ENCODE measurements at places on chromosomes 16 and 17.

- peak; percentile 59 for DNase-seq
These were observed 99.5 kb upstream of the AXIN2 start for GRCh38 chr17:65660947-65661346.

- peak; percentile 53 for DNase-seq
These were observed 721 bp upstream of the SOCS3 start for GRCh38 chr17:78360371-78361224.

DNA sequence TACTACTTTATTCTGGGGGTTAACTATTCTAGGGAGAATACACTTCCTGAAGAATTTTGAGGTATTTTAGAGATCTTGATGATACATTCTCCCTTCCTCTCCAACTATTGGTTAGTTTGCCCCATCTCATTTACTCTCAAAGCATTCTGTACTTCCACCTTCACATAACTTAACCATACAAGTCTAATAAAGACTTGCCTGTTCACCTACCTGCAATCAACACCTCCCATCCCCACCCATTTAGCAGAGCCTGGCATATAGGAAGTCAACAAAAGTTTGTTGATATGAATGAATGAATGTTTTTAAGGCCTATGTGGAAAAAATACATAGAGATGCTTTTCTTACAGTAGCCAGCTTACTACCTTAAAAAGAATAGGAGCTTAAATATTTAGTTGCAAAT lies 50.8 kb downstream of the MYO1D start:
- DNase-seq = no peak

GRCh38 chr16:26645614-26646013 lies 421.1 kb upstream of the C16orf82 start:
- no peak for DNase-seq

- no peak for DNase-seq
These were observed 37.1 kb upstream of the FOXJ1 start for GRCh38 chr17:76178124-76178523.

DNA sequence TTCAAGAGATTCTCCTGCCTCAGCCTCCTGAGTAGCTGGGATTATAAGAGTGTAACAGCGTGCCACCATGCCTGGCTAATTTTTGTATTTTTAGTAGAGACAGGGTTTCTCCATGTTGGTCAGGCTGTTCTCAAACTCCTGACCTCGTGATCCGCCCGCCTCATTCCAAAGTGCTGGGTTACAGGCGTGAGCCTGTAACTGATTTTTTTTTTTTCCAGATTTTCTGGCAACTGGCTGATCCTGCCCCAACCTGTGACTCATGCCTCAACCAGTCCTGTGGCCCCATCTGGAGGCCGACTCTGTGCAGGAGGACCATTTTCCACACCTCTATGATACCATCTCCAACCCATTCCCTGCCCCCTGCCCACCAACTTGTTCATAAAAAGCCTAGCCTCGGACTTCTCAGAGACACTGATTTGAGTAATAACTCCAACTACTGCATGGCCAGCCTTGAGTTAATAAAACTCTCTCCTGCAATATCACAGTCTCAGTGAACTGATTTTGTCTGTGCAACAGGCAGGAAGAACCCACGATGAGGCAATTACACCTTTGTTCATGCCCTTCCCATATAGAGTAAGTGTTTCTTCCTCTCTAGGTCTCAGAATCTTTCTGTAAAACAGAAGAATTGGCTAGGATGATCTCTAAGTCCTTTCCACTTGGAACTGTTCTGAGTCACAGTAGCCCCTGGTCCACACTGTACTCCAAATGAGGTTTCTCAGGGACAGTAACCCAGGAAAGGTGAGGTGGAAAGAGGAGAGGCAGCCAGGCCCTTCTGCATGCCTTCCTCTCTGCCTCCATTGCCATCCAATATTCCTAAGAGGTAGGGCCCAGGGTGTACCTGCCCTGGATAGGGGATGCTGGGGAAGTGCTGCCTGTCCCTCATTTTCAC lies 8.8 kb upstream of the CNOT1 start:
- peak; percentile 79 for DNase-seq

- no peak for DNase-seq
These were observed 109.9 kb downstream of the TANC2 start for GRCh38 chr17:63075969-63076368.

DNA sequence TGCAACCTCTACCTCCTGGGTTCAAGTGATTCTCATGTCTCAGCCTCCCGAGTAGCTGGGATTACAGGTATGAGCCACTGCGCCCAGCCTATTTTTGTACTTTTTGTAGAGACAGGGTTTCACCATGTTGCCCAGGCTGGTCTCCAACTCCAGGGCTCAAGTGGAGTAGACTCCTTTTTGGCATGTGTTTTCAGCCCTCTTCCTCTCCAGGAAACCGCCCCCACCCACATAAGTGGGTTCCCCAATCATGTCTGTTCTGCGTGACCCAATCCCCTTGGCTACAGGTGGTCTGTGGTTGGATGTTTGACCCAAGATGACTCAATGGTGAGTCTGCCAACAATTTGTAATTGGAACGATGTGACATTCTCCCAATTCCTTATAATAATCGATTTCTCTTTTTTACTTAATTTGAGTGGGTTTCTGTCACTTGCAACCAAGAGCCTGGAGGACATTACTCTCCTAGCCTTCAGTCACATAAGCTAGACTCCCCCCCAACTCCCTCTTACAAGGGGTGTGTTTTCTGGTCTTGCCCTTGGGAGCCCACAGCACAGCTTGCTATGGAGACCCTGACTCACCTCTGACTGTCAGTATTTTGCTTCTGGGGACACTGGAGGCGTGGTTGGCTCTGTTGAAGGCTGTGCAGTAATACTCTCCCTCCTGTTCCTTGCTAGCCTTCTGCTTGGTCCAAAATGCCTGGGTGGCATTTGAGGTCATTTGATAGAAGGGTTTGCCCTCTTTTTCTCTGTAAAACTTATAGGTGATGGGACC lies 34.9 kb downstream of the PECAM1 start:
- DNase-seq = no peak

DNA sequence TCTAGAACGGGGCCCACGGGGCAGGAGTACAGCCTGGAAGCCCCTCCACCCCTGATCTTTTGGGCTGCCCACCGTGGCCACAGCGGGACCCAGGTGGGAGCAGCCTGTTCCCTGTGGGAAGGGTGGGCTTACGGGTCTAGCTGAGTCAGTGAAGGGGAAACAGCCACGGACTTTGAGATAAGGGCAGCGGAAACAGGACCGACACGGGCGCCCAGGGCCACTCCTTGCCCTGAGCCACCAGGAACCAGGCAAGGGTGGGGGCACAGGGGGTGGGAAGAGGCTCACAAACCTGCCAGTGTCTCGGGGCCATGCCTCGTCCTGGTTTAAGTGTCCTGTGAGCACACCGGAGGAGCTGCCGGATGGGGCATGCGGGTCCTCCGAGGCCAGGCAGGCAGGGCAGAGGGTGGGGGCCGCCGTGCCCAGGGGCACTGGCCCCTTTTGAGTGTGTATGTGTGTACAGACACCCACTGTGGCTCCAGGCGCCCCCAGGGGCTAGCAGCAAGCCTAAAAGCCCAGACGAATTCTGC lies 47.6 kb upstream of the PVALEF start:
- no peak for DNase-seq
